Stimulated activated CD8-positive, alpha-beta memory T cell treated with anti-CD3 and anti-CD28 coated beads, Interleukin-15, amount 100 ng/mL, for 48 hours (primary cell): ENCODE measurements at places on chromosomes 12 and 14.

DNA sequence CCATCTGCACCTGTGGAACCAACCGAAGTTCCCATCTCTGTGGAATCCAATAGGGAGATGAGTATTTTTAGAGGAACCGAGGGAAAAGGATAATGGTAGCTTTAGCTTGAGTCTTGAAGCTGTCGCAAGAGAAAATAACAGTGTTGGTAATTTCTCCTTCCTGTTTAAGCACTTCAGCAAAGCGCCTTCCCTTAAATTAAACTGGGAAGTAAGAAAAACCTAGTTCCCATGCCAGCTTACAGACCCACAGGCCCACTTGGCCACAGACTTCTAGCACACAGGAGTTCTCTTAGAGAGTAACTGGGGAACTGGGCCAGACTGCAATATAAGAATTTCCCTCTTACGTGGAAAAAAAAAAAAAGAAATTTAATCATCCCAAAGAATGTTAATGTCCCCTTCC lies 223.8 kb downstream of the EFCAB11 start:
- DNase-seq, result no peak

- DNase-seq, result no peak
These were observed 17.2 kb upstream of the CHPT1 start for GRCh38 chr12:101680240-101680639.

- DNase-seq, result no peak
These were observed 57.4 kb upstream of the ANO4 start for GRCh38 chr12:100737168-100737567.

DNA sequence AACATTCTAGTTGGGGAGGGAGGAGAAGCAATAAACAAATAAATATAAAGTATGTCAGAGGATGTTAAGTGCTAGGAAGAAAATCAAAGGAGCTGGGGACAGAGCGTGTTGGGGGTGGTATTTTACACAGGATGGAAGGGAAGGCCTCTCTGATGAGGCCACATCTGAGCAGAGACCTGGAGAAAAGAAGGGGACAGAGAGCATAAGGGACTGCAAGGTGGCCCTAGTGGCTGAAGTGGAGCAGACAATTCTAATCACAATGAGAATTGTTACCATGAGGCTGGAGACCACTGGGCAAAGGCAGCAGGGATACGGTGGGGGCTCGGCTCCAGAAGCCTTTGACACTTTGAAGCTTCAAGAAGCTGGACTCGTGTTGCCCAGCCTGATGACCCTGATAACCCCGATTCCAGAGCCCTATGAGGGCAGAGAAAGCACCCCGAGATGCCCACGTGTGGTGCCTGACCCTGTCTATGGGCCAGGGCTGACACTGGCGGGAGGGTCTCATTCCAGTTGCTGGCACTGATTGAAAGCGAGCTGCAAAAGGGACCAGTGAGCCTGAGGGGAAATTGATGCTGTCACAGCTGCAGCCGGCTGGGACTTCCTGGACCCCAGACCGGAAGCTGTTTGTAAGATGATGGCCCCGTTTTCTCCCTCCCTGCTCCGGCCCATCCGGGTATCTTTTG lies 169.1 kb downstream of the RBM19 start:
- no peak for DNase-seq

- DNase-seq, result no peak
These were observed 84.0 kb downstream of the PTPN21 start for GRCh38 chr14:88470542-88471440.

DNA sequence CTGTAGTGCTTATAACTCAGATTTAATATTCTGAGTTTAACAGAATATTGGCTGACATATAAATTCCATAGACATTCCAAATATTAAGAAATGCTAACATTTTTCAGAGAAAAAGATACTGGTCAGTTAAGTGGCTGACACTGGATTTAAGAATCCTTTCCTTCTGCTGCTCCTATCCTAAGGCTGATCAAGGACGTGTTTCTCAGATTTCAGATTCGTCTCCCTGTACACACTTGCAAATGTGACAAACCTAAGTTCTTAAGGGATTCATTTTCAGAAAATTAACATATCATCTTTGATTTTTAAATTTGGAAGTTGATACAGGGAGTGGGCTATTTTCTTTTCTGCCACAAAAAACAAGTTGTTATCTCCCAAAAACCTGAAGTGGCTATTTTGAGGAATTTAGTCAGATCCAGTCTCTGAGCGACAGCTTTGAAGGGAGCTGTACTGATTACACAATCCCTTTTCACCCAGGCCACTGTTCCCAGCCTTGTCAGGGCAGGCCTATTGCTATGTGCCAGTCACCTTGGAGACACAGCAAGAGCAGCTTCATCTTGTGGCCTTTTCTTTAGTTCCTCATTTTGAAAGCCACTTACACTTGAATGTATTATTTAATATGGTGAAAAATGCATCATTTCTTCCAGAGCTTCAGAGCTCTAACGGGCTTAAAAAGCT lies 370.6 kb downstream of the KCNH5 start:
- DNase-seq, result no peak

GRCh38 chr12:10697156-10697555 lies 23.3 kb upstream of the STYK1 start:
- DNase-seq, result no peak

DNA sequence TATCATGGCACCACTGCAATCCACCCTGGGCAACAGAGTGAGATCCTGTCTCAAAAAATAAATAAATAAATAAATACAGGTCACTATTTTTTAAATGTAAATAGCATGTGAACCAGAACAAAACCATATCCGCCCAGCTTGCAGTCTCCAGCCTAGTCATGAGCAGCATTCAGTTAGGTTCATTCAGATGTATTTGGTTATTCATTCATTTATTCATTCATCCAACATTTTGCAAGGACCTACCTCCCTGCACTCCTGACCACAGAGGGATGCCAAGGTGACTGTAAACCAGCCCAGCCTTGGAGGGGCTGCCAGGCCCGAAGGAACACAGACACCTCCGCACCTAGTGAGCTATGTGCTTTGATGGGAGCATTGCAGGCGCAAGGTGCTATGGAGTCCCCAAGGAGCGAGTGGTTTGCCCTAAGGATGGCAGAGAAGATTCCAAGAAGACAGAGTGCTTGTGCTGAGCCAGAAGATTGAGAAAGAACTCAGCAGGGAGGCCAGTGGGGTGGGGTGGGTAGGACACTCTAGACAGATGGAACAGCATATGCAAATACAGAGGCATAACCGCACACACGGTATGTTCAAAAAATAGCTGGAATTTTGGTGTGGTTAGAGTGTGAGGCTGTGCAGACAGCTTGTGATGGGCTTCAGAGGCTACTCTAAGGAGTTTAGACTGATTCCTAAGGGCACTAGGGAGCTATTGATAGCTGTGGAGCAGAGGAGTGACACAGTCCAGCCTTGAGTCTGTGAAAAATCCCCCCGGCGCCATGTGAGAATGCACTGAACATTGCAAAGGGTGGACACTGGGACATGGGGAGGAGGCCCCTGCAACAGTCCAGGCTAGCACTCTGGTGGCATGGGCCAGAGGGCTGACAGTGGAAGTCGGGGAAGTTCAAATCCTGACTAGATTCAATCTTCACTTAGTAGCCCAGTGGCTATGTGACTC lies 11.7 kb downstream of the DTX1 start:
- DNase-seq, result no peak

- DNase-seq, result no peak
These were observed 2.7 kb downstream of the FZD10 start for GRCh38 chr12:130164936-130165335.

DNA sequence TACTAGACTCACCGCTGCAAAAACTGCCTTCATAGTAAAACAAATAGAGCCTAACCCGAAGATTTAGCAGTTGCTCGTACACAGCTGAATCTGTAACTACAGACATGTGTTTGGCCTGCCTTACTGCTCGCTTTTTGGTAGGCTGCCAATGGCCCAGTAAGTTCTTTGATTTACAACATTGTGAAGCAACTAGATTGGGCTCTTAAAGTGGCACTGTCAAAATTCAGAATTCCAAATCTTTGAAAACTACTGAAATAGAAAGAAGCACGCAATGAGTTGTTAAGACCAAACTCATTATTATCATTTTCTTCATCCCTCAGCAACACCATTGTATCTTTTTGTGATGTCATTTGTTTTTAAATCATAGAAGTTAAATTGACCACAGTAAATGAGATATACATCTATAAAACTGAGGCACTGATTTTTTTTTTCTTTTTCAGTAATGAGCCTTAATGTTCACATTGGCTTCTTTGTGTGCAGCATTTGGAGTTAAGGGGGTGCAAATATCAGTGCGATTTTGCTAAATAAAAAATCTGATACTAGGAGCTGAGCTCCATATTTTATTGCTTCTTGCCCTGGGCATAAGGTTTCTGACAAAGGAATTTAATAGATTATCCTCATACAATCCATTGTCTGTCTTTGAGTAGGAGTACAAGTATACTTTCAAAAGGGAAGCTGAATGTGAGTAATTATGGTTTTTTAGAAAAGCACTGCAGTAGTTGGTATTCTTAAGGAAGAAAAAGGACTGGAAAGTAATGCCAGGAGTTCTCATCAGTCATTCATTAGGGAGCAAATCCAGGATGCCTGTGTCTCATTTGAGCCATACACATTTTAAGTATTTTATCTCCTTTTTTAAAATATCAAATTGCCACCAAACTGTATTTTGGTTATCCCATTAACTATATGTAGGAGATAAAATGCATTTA lies 138.5 kb downstream of the KICS2 start:
- DNase-seq, result no peak

DNA sequence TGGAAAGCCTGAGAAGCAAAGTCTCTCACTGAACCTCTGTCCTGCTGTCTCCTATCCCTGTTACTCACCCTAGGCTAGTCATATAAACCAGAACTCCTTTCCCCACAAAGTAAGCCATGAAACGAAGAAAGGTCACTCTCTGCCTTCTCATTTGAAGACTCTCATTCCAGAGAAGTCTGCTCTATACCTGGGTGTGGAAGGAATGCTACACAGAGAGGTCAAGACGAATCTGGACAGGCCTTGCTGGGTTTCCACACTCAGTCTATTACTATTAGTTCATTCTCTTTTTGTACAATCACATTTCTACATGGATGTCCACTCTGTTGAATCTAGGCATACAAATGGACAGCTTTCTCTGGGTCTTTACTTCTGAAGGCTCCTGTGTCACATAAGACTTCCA lies 2.4 kb upstream of the AEBP2 start:
- DNase-seq, result no peak

GRCh38 chr12:89173096-89173495 lies 179.2 kb downstream of the DUSP6 start:
- no peak for DNase-seq

DNA sequence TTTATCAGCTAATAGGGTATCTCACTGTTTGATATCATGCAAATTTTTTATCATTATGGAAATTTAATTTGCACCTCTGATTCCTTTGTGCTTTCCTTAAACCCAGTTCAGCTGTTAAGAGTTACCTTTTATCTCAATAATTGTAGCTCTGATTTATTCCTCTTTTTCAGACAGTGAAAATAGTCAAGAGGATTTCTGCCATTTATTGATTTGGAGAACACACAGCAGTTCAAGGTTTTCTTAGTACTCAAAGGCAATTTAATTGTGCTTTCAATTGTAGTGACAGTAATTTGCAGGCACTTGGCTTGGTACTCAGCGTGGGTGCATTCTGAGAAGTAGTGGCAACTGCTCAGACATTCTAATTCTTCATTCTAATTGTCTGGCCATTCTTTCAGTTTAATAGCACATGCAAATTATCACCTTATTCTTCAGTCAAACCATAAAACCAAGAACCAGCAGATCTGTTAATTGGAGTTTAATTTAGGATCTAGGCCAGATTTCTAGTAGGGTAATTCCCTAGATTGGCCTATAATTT lies 709.3 kb downstream of the RPS29 start:
- DNase-seq, result no peak

DNA sequence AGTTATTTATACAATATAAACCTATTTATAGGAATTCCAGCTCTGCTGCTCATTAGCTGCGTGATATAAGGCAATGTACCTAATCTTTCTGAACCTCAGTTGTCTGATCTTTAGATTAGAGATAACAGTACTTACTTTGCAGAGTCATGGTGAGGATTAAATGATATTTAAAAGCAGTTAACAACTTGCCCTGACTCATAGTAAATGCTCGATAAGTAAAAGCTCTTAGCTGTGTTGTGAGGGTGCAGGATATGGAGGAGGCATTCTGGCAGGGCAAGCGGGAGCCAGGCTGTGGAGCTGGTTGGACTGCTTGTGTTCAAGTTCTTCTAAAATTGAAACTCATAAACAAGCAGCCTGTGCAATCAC lies 140.0 kb upstream of the PRICKLE1 start:
- no peak for DNase-seq

DNA sequence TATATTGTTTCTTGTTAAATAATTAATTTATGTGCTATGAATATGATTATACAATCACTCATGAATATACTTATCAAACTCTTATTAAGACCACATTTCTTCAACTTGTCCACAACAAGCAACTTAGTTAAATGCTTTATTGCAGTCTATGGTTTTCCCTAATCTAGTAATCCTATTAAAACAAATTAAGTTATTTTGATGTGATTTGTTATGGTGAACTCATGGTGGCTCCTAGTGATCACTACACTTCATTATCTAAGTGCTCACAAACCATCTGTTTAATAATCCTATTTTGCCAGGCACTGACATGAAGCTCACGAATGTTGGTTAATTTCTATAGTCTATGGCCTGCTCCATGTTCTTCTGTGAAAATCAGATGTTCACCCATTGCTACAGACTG lies 42.9 kb downstream of the INSM2 start:
- DNase-seq, result no peak

DNA sequence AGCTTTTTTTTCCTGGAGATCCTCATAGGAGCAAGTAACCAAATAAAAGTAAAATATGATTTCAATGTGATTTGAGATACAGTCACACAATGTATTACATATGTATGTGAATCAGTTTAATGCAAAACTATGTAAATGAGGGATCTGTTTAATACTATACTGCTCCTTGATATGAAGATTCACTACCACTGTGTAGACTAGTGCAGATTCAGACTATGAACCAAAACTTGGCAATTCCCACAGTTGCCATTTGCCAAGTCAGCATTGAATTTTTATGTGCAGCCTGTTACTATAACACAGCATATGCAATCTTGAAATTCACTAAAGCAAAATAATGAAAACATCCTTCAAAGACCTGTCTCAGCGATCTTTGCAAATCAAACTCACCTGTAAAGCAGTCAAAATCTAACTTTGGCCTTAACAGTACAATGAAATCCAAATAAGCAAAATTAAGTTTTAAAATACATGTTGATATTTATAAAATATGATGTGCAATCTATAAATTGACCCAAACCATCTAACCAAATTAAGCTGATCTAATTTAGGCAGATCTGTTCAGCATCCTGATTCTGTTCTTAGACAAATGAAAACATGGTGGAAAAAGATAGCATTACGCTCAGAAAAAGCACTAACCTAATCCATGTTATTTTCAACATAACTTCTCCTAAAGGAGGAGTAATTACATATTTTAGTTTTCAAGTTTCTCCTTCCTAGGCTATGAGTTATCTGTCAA lies 25.5 kb upstream of the LMNTD1 start:
- no peak for DNase-seq

GRCh38 chr12:62256408-62257096 lies 3.7 kb upstream of the USP15 start:
- DNase-seq, result no peak

DNA sequence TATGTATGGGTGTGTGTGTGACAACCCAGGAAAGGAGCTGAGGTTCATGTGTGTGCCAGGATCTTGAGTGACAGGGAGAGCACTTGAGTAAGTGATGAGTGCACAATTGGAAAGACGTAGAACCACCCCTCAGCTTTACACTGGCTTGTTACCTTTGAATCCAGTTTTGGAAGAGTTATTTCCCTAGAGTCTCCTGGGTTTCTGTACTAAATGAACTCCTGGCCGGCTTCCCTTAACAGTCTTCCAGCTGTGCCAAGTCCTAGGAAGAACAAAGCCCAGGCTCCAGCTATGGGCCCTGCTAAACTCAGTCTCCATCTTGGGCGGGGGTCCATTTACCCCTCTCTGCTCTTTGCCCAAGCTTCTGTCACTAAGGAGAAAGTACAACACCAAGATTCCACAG lies 19.7 kb upstream of the NR1H4 start:
- no peak for DNase-seq

- DNase-seq, result no peak
These were observed 393.2 kb downstream of the TMEM121 start for GRCh38 chr14:105919458-105920150.
